Hypothalamus (tissue), 51 donors: ENCODE measurements at places on chromosomes 3 and 15.
A peak's percentile ranks its signal among the peaks of the same experiment; 100 is the strongest.

DNA sequence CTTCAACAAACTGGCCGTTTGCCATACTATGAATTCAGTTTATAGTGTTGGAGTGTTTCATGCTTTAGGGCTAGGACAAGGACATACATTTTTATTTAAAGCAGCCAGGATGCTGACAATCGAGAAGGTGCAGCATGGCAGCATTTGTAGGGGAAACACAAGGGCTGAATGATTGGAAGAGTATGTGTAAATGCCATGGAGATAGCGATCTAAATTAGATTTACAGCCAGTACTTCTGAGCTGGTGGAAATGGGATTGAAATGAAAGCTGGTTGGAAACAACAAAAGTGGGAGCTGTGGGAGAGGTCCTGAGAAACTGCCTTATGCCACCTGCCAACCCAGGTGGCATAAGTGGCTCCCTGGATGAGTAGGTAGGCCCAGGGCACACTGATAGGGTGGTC lies 209.9 kb upstream of the MRPL3 start:
- DNase-seq, result no peak

GRCh38 chr3:146715170-146715569 lies 110.0 kb upstream of the PLSCR5 start:
- DNase-seq, result no peak

DNA sequence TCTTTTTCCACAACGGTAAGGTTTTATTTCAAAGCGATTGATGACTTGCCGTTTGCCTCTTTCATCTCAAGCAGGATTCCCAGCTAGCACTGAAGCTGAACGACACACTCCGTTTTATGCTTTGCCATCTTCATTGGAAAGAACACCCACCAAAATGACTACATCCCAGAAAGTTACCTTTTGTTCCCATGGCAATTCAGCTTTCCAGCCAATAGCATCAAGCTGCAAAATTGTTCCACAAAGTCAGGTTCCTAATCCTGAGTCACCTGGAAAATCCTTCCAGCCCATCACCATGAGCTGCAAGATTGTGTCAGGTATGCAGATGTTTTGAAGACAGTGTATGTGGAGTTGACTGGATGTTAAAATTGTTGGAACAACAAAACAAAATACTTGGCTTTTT lies 56.5 kb downstream of the YEATS2 start:
- no peak for DNase-seq

- DNase-seq, result no peak
Observed at GRCh38 chr3:42289026-42289425, 23.0 kb upstream of the CCK start.

- DNase-seq, result no peak
Observed at GRCh38 chr3:48693826-48694225, 8.1 kb upstream of the NCKIPSD start.

- DNase-seq, result no peak
Observed at GRCh38 chr15:65059931-65060596, 7.7 kb downstream of the RASL12 start.

DNA sequence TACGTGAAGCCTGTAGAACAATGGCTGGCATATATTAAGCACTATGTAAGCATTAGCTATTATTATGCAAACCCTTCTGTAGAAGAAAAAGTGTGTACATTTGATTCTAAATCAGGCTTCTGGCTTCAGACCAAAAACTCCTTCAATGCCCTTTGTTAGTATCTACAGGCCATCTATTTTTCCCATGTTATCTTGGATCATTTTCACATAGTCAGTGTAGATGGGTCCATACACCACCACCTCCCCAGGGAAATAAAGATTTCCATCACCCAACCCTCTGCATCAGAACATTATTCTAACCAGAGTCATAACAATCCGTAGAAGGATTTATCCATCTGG lies 8.0 kb upstream of the KLHL6 start:
- DNase-seq, result no peak

DNA sequence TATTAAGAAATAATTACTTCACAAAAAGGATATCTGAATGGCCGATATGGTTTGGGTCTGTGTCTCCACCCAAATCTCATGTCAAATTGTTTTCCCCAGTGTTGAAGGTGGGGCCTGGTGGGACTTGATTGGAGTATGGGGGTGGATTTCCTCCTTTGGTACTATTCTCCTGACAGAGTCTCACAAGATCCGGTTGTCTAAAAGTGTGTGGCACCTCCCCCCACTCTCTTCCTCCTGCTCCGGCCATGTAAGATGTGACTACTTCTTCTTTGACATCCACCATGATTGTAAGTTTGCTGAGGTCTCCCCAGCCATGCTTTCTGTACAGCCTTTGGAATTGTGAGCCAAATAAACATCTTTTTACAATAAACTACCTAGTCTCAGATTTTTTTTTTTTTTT lies 34.5 kb downstream of the ZBTB11 start:
- DNase-seq, result no peak

DNA sequence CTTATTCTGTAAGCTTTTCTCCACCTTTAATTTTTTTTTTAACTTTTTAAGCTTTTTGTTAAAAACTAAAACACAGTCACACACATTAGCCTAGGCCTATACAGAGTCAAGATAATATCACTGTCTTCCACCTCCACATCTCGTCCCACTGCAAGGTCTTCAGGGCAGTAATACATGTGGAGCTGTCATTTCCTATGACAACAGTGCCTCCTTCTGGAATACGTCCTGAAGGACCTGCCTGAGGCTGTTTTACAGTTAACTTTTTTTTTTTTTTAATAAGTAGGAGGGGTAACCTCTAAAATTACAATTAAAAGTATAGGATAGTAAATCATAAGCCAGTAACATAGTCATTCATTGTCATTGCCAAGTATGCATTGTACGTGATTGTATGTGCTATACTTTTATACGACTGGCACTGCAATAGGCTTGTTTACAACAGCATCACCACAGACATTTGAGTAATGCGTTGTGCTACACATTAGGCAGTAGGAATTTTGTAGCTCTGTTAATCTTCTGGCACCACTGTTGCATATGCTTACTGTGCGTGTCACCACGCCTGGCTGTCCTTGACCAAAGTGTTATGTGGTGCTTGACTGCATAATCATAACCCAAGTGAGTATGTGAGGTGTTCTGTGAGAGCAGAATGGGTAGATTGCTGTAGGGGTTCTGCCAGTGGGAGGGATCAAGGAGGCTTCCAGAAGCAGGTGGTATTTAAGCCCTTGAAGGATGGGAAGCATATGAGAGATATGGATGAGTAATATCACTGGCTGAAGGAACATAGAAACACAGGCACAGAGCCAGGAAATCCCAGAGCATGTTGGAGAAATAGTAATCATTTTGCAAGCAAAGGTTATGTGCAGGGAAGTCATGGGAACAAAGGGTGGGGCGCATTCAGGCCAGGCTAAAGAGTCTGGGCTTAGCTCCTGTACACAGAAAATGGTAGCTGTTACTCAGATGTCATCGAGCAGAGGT lies 18.3 kb downstream of the FBXO22 start:
- no peak for DNase-seq

DNA sequence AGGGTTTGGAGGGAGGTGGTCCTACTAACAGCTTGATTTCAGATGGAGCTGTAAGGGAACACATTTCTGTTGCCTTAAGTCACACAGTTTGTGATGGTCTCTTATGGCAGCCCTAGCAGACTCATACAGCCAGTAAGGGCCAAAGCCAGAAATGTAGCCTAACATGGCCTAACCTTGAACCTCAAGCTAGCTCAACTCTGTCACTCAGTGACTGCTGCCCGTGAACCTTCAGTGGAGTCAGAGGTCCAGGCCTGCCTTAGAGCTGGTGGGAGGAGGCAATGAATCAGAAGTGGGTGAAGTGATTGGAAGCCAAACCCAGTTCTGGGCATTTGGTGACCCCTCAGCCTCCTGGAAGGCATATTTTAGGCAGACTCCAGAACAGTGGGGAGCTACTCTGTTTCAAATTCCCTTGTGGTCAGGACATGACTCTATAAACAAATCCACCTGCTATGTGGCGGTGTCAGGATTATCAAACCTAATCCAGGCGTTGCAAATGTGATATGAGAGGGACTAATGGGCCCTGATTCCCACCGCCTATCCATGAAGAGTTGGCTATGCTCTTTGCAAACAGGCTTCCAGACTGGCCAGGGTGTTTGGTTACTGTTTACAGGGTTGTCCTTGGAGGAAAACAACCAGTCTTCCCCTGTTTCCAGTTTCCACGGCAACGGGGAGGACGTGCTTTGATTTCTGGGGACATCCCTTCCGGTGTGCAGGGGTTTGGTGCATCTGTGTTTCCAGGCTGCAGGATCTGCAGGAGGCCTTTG lies 105.9 kb upstream of the AGBL1 start:
- peak; percentile 30 for DNase-seq

DNA sequence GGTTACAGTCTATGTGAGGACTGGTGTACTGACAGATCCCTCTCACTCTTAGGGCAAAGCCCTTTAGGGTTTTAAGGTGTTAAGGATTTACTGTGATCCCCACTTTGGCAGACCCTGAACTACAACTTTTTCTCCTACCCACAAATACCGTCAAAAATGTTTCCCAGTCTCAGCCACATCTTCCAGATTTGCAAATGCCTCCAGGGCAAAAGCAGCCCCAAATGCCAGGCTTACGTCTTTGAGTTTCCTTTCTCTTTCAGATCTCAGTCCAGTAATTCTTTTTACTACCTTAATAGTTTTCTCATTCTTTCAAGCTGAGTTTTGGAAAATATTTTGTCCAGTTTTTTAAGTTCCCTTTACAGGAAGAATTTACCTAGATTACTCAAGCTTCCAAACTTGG lies 13.4 kb upstream of the ITGA11 start:
- DNase-seq, result no peak

DNA sequence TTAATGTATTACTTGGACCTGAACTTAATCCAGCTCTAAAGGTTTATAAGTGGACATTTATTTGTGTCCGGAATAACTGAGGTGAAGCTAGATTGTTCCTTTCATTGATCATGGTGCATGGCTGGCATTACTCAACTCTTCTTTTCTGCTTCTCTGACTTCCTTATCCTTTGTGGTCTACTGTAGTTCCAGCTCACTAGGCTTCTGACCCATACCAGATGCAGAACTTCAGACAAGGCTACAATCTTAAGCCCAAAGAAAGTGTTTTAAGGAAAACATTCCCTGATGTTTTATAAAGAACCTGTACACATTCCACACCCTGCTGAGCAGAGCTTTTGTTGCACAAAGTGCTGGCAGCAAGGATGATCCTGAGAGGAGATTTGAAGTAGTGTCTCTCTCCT lies 250.8 kb upstream of the TGFBR2 start:
- no peak for DNase-seq

GRCh38 chr15:44227584-44227983 lies 32.5 kb upstream of the FRMD5 start:
- no peak for DNase-seq

- peak; percentile 13 for DNase-seq
Observed at GRCh38 chr15:58407236-58407775, 24.5 kb upstream of the LIPC start.

GRCh38 chr15:63407612-63408011 lies 26.0 kb upstream of the CA12 start:
- no peak for DNase-seq

- no peak for DNase-seq
Observed at GRCh38 chr3:128416578-128417211, 50.0 kb downstream of the DNAJB8 start.

- no peak for DNase-seq
Observed at GRCh38 chr15:88913850-88914169, 631 bp upstream of the MFGE8 start.
